NCI-H1417 (cell line): ENCODE measurements at places on chromosomes 2 and 18.

- DNase-seq: no peak
Observed at GRCh38 chr2:235421618-235422017, 72.2 kb upstream of the AGAP1 start.

- DNase-seq: no peak
Observed at GRCh38 chr2:197992482-197993133, 188.2 kb downstream of the PLCL1 start.

DNA sequence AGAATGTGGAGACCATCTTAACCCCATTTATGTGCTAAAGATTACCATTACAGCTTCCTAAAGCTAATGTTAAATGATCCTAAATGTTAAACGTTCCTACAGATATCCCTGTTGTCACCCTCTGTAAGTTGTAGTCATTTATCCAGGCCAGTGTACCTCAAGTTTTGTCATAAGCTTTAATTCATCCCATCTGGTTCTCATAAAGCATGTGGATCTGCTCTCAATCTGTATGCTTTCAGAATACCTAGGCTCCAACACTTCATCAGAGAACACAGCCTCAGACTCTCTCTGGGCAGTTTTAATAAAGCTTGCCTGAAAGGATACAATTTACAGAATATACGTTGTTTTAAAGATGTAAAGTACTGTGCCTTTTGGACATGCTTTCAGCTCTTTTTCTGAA is 4.2 kb upstream of the CCDC178 start:
- no peak for DNase-seq

DNA sequence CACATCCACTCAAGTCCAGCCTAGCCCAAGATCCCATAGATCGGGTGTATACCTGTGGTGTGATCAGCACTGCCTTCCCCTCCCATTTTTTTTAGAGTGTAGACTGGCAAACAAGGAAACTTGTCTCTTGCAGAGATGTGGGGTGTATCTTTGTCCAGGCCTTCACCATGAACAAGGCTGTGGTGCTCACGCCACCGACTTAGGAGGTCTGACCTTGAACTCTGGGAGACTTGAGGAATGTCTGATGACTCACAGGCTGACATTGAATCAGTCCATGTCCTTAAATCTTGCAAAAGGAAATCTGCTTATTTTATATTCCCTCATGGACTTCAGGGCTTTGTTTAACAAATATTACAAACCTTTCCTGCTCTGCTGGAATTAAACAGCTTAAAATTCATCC is 4.5 kb upstream of the CTIF start:
- DNase-seq: no peak

GRCh38 chr18:70732188-70732587 is 443.3 kb downstream of the SOCS6 start:
- DNase-seq: peak; percentile 96

DNA sequence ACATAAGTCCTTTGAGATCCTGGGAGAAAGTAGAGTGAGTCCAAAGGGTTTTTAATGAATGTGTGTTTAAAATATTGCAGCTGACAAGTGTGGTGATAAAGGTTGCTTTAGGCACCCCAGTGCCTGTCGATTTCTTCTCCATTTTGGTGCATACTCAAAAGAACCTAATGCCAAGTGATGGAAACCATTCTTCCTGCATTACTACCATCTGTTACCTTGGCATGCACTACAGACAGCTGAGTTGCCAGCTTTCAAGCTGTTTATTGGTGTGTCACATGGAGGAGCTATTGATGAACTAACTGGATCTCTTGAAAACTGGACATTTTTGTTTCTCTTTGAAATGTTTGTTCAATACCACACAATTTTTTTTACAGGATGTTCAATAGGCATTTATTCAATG is 350.0 kb downstream of the AKAIN1 start:
- DNase-seq: no peak
